RPMI8226 (cell line): ENCODE measurements at places on chromosomes 1 and 21.

DNA sequence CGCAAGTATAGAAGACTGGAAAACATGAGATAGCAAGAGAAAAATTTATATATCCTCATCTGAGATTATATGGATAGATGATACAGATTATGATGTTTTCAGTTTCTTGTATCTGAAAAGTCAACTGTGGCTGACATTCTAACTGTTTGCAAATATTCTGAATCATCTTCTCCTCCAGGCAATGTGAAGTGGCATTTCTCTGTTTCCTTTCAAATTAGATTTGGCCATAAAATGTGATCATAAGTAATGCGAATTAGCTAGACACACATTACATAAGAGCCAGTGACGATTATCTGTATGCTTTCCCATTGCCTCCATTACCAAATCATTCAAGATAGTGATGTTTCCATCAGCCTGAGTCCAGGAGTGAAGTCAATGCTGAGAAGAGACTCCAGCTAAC is 265.2 kb downstream of the BRINP3 start:
- no peak for DNase-seq

GRCh38 chr1:90149101-90149500 is 154.2 kb downstream of the ZNF326 start:
- no peak for DNase-seq

DNA sequence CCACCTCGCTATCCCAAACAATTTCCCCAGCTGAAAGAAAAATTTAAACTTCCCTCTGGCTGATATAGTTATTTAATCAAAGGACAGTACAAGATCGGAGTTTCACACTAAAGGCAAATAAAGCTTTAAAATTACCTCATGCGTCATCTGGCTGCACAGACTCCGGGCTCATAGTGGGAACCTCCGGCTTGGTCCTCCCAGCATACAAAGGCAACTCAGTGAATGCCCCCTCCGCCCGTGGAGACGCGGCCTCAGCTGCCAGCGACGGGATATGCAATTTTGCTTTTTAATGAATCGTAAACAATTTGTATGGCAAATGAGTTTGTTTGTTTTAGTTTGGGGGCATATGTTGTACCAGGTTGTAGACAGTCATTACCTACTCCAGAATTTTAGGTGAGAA is 214.6 kb upstream of the NFIA start:
- DNase-seq, result no peak

GRCh38 chr1:213138892-213139291 is 87.9 kb downstream of the RPS6KC1 start:
- no peak for DNase-seq

DNA sequence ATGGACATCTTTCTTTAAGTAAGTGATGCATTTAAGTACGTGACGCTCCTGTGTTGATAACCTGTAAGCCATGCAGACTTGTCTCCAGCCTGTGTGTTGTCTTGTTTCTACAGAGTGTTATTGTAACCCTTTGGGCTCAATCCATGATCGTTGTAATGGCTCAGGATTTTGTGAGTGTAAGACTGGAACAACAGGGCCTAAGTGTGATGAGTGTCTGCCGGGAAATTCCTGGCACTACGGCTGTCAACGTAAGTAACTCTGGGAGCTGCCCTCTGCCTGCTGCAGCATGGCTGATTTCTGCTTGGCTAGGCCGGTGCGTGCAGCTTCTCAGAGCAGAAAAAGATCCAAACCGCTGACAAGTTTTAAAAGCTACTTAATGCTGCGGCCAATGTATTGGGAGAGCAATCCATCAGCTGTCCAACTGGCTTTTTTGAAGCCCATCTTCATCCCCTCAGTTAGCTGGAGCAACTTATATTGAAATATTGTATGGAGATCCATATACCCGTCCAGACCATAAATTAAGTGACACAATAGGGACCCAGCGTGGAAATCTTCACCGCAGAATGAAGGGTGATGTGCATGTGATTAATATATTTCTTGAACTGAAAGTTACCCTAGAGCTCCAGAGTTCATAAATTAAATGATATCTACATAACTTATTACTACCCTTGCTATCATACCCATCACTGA is 295.9 kb downstream of the NTNG1 start:
- no peak for DNase-seq

DNA sequence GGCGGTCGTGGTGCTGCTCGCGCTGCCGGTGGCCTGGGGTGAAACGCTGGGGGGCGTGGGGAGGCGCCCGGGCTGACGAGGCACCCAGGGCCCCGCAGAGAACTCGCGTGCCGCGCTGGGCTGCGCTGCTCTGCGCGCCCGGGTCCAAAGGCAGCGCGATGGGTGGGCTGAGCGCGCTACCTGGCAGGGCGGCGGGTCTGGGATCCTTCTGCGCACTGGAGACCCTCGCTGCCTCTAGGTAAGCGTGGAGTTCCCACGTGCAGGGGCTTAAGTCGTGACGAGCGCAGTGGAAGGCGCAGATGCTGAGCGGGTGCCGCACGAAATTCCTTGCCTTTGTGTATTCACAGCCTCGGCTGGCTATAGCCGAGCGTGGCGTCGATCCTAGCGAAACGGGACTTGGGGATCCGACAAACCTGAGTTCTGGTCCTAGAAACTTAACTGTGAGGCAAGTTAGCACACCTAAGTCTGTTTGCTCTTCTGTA is 24.6 kb downstream of the CR1L start:
- DNase-seq, result no peak

DNA sequence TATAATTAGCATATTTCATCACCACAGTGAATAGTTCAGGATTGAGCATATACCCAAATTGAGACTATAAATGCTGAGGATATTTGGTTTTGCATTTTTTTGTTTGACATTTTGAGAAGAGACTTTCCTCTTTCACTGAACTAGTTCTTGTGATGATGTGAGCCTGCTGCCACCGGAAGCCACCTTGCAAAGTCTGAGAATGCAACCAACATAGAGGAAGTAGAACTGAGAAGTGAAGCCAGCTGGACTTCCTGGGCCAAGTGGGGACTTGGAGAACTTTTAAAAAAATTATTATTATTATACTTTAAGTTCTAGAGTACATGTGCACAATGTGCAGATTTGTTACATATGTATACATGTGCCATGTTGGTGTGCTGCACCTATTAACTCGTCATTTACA is 102.3 kb downstream of the RPE65 start:
- peak; percentile 23 for DNase-seq

DNA sequence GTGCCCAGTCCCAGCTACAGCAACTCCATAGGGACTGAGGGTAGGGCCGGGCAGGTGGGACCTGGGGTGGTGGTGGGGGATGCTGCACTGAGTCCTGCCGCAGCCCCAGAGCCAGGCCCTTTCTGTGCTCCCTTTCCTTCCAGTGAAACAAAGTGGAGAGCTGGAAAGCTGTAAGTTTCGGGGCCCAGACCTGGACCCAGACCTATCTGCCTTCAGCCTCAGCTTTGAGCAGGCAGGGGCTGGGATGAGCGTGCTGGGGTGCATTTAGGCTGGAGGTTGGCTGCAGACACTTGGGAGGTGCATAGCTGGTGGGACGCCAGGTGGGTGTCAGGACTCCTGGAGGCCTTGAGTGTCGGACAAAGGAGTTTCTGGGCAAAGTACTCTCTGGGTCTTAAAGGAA is 92.7 kb upstream of the C1orf174 start:
- no peak for DNase-seq

DNA sequence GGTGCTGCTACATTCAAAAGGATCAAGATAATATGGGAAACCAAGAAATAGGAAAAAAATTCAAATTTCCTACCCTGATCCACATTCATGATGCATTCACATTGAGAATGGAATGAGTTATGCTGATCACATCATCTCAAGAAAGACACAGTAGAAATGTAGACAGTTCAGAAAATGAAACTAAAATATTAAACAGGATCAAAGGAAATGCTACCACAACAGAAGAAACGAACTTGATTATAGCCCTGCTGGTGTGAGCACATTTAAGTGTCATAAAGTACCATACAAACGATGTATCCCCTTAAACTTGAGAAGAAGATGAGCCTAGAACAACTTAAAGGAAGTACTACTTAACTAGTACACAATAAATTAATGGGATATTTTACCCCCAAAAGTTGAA is 21.3 kb downstream of the SYDE2 start:
- DNase-seq, result no peak

- no peak for DNase-seq
Observed at GRCh38 chr1:15198684-15199083, 45.1 kb downstream of the TMEM51 start.

- DNase-seq, result no peak
Observed at GRCh38 chr1:8745749-8746390, 71.6 kb downstream of the RERE start.

DNA sequence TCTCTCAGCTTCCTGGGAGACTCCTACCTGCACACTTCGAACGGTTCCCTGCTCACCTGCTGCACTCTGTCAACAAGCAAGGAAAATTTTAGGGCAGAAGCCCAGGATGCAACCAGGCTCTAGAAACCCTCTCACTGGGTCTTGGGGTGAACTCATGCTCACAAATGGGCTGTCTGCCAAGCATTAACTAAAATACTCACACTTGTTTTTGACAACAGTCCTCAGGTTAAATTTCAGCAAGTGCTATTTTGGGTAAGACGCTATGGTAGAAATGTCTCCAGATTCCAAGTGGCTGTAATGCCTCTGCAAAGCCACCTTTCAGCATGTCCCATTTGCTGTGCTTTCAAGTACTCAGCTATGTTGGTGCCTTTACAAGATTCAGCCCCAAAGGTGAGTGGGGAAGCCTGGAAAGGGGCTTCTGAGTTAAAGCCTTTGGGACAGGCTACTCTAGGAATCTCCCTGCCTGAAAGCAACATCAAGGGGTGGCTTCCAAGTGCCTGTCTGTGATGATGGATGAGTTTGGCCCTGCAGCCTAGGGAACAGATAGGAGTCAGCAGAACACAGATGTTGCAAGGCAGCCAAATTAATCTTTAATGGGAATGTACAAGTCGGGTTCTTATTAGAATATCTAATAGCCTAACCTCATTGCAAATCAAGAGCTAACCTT is 211.9 kb upstream of the SPAG17 start:
- DNase-seq, result no peak

GRCh38 chr1:175419684-175420517 is 227.3 kb upstream of the KIAA0040 start:
- DNase-seq, result no peak

DNA sequence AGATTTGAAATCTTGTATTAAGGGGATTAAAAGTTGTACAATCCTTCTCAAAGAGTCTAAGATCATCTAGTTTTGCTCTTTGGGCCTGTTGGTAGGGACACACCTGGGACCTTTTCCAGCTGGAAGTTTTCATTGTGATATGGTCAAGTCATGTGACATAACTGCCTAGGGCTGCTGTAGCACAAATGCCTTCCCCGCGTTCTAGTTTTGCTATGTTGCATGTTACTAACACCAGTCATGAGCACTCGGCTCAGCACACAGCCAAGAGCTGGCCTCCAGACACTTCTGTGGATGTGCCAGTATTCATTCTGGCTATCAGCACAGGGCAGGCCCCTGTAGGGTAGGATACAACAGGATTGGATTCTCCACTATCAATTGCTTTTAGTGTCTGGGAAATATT is 14.6 kb upstream of the FLG2 start:
- DNase-seq, result no peak

DNA sequence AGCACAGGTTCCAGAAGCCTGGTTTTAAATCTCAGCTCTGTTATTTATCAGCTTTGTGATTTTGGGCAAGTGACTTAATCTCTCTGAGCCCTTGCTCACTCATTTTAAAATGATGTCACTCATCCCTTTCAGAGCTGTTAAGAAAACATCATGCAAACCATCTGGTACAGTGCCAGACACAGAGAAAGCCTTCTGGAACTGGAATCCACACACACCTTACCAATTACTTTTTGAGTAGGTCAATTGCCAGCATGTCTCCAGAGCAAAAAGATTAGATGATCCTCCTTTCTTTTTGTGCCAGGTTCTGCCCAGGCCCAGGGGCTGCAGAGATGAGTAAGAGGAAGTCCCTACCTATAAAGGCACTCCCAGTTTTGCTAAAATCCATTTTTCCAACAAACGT is 61.3 kb downstream of the ROR1 start:
- DNase-seq, result peak; percentile 50

DNA sequence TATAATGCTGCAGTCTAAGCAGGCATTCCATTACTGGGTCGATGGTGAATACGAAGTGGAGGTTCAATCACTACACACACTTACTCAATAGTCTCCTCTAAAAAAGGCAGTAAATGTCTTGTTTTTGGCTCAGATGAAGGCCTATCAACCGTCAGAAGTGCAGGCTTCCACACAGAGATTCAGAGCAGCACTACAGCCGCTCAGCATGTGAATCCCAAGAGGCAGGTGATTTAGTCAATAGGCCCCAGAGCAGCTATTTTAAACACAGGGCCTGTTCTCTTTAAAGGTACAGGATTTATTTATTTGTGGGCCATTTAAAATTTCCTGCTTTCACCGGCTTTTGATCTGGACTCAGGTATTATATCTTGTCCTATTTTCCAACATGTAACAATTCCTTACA is 293.7 kb downstream of the RGS7 start:
- DNase-seq, result no peak

DNA sequence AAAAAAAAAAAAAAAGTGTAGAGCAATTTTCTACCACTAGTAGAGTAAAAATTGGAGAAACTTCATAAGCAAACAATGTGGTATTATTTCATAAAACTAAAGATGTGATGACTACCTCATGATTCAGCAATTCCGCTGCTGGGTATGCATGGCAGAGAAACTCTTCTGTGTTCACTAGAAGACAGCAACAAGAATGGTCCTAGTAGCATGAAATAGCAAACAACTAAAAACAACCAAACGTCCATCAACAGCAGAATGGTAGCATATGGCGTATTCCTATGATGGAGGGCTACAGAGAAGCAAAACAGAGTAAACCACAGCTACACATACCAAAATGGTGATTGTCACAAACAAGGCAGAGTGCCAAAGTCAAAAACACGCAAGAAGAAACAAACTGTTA is 18.9 kb downstream of the HTR1D start:
- no peak for DNase-seq

DNA sequence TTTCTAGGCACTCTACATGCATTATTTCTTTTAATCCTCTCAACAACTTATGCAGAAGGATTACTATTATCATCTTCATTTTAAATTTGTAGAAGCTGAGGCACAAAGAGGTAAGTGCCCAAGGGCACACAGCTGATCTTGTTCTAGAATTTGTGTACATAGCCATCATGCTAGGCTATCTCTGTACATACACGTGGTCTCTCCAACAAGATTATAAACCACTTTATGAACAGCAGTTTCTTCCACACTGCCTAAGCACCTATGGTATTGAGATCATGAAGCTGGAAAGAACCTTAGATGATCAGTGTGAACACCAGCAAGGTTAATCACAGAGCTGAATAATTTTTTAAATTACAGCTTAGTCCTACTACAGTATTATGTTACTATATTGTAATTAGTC is 28.9 kb downstream of the UCHL5 start:
- no peak for DNase-seq

DNA sequence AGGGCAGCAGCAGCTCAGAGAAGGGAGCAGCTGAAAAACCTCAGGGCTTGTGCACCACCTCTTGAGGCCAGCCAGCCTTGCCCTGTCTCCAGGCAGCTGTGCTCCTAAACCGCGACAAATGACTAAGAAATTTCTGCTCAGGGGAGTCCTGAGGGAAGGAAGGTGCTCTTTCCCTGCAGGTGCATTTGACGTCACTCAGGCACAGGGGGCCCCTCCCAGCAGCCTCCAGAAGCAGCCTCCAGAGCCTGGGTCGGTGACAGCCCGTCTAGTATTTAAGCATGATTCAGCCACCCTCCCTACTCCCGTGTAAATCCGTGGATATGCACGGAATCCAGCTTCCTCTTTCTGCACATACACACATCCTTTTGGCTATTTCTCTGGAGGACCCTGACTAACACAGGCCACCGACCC is 560.5 kb downstream of the KIF26B start:
- no peak for DNase-seq

GRCh38 chr1:234978397-234979295 is 150.0 kb downstream of the TOMM20 start:
- DNase-seq, result peak; percentile 97
